Esophagus muscularis mucosa (tissue), 4 donors: ENCODE measurements at places on chromosomes 12 and 14. TPM values are rescaled to one million over a fixed set of nuclear protein-coding genes. Genes with fewer than 3 reads are reported as not detected.
A peak's percentile ranks its signal among the peaks of the same experiment; 100 is the strongest.

ZCRB1 gene
- total RNA-seq: 38.3 TPM

ANKRD13A gene
- 94.3 TPM for total RNA-seq

DNA sequence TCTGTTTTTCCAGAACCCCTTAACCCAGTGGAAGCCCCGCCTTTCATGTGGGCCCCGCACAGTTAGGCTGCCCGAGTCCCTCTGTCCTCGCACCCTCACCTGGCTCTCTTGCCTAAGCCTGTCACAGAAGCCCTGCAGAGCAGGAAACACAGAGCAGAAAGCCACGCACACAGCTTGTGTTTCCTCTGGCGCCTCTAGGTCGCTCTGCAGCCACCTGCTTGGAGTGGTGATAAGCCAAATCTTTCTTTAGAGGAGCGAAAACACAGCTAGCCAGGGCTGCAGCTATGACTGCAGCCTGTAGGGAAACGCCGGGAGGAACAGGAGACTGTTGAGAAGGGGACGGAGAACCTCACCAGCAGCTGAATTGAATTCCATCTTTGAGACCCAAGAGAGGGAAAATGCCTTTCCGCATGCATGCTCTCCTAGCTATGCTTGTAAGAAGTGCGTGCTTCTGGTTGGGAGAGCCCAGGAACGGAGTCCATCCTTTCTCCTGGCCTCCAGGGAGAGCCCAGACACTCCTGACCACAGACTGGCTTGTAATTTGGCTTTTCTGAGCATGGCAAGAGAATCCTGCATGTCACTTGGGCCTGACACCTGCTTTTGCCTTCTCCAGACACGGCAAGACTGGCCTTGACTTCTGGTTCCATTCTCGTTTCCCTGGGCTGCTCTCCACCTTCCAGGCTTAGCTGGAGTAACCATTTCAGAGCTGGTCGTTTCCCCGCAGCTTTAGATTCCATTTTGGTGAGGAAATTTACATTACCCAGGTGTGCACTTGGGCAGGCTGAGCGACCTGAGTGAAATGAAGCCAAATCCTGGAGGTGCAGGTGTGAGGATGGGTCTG is 301.6 kb downstream of the CACNA1C start:
- peaks cover 89% of the 10 kb centered on the region for H3K4me1 ChIP-seq
- H3K27ac ChIP-seq: no peak overlapping the region
- no peak for DNase-seq
- no peak overlapping the region for H3K4me3 ChIP-seq

CCDC197 gene
- total RNA-seq: not detected

CRACR2A gene
- 2.8 TPM for total RNA-seq

FLVCR2 gene
- 2.5 TPM for total RNA-seq

GUCY2C gene
- total RNA-seq: not detected

DNA sequence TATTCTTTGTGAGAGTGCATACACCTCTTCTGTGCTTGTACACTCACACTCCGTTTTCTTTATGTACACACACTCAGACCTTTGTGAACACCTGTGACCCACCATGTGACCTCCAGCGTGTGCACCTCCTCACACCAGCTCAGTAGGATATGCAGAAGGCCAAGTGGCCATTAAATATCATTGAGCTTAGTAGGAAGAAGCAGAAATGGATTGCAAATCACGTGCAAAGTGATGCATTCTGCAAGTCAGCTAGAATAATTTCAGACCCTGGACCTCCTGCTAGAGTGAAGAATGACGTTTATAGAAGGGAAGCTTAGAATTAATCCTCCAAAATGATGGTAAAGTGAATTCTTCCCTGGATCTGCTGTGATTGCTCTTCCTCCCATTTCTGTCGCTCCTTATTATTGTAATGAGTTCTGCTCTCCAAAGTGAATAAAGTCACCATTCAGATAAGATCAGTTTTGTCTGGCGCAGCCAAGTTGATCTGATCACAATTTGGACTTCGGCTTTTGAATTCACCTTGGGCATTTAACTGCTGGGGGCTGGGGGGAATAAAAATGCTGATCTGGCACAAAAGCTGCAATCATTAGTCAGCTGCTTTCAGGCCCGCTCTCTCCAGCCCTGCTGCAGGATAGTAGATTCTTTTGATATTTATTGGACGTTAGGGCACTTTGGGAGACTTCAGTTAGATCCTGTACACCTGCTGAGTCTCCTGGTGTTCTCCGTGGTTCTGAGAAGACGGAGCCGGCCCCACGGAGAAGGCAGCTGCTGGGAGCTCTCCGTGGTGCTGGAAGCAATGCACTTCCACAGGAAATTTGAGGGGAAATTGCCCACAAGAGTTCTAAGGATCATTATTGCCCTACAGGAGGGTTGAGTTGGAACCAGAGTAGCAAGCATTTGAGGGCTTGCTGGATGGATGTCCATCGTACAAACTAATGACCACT is 12.4 kb upstream of the NRXN3 start:
- H3K4me3 ChIP-seq: no peak overlapping the region
- H3K27me3 ChIP-seq: peaks cover 19% of the 10 kb centered on the region
- H3K36me3 ChIP-seq: no peaks in the 10 kb centered on the region
- DNase-seq: no peak
- H3K27ac ChIP-seq: no peak overlapping the region
- H3K4me1 ChIP-seq: no peaks in the 10 kb centered on the region

DNA sequence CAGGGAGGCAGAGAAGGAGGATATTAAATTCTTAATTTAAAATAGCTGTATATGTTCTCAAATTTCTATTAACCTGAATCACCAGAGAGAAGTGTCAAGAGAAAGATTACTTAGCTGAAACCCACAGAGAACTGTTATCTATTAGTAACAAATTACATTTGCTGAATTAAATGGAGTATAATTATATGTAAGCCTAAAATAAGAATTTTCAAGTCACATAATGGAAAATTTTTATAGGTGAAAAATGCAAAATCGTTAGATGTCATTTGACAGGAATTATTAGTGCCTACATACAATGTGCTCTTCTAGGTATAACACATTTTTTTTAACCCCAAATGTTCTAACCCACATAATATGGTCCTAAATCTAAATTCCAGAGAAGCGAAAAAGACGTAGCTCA is 4.1 kb upstream of the ATP2B1 start:
- H3K27me3 ChIP-seq: no peaks in the 10 kb centered on the region
- no peak overlapping the region for H3K27ac ChIP-seq
- peaks cover 12% of the 10 kb centered on the region for H3K4me1 ChIP-seq
- no peaks in the 10 kb centered on the region for H3K36me3 ChIP-seq
- no peak for DNase-seq

DNA sequence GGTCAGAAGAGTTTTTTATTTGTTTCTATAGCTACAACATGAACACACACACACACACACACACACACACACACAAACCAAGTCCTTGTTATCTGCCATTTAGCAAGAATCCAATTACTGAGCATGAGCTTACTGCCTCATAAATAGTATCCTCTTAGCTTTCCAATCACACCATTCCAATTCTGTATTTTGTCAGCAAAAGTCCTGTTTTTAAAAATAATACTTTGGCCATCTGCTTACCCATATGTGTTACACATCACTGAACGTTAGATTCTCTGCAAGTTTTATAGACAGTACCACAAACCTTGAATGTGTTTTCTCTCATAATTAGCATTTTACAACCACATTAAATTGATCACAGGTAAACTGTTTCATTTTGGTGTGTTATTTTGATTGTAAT is 1905.4 kb upstream of the FLRT2 start:
- no peaks in the 10 kb centered on the region for H3K4me1 ChIP-seq

DNA sequence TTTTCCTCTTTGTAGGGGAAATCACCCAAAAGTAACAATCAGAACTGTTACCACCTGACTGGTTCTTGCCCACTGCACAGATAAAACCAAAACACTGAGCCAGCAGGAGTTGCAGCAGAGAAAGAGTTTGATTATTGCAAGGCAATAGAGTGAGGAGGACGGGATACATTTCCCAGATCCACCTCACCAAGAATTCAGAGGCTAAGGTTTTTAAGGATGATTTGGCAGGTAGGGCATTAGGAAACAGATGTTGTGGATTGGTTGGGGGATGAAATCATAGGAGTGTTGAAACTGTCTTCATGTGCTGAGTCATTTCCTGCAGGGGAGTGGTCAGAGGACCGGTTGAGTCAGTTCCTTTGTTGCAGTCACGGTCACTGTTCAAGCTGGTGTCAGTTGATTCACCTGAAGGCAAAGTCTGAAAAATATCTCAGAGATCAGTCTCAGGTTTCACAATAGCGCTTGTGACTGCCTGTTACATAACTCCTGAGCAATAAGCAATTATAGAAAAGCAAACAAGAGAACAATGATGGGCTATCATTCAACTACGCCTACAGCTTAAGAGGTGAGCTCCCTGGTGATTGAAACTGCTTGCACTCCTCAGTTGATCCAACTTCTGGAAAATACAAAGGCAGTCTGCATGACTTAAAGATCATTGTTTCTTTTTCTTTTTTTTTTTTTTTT is 20.3 kb upstream of the AMN1 start:
- no peaks in the 10 kb centered on the region for H3K36me3 ChIP-seq
- H3K4me1 ChIP-seq: peaks cover 6% of the 10 kb centered on the region
- H3K4me3 ChIP-seq: no peak overlapping the region
- no peak for DNase-seq
- no peaks in the 10 kb centered on the region for H3K27me3 ChIP-seq

DNA sequence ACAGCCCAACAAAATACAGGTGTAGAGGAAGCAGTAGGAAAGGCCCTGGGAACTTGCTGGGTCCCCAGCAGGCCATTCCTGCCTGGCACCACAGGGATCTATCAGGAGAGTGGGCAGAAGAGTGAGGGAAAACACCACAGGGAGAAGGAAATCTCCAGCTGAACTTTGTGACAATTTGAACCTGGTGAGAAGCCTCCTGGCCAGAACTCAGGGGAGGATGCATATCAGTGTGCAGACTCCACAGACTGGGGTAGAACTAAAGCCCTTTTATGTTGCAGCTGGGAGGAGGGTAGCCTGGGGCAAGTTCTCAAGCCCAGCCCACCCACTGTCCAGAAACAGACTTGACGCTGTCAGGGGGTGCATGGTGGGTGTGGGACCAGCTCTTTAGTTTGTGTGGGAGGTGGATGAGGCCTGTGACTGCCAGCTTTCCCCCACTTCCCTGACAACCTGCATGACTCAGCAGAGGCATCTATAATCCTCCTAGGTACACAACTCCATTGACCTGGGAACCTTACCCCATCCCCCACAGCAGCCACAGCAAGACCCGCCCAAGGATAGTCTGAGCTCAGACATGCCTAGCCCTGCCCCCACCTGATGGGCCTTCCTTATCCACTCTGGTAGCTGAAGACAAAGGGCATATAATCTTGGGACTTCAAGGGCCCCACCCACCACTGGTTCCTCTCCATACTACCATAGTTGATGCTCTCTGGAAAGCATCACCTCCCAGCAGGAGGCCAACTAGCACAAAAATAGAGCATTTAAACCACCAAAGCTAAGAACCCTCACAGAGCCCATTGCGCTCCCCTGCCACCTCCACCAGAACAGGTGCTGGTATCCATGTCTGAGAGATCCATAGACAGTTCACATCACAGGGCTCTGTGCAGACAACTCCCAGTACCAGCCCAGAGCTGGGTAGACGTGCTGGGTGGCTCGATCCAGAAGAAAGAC is 28.9 kb downstream of the PNN start:
- H3K36me3 ChIP-seq: no peaks in the 10 kb centered on the region
- no peaks in the 10 kb centered on the region for H3K27me3 ChIP-seq
- no peaks in the 10 kb centered on the region for H3K4me1 ChIP-seq
- H3K4me3 ChIP-seq: no peak overlapping the region
- no peak for DNase-seq

- H3K27me3 ChIP-seq: no peaks in the 10 kb centered on the region
- DNase-seq: no peak
- no peaks in the 10 kb centered on the region for H3K4me1 ChIP-seq
- no peak overlapping the region for H3K4me3 ChIP-seq
- no peaks in the 10 kb centered on the region for H3K36me3 ChIP-seq
Observed at GRCh38 chr14:86027144-86027543, 497.2 kb downstream of the FLRT2 start.

DNA sequence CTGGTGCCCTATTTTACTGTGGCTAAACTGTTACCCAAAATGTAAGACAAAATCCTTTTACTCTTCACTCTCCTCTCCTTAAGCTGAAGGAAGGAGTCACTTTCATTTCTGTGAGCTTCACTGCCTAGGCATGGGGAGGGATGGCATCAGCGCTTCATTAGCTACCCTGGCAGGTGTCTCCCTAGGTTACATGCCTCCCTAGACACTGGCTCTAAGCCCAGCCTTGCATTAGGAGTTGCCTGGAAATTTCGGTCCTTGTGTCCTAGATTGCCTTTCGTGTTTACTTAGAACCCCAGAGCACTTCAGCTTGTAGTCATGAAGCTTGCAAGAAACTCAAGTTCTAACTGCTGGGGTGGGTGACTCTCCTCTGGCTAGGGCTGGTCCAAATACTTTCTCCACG is 520.5 kb upstream of the STXBP6 start:
- no peak overlapping the region for H3K27ac ChIP-seq
- no peaks in the 10 kb centered on the region for H3K36me3 ChIP-seq
- H3K4me1 ChIP-seq: no peaks in the 10 kb centered on the region
- H3K4me3 ChIP-seq: no peak overlapping the region
- no peak for DNase-seq
- no peaks in the 10 kb centered on the region for H3K27me3 ChIP-seq

KRT83 gene
- total RNA-seq: not detected

DNA sequence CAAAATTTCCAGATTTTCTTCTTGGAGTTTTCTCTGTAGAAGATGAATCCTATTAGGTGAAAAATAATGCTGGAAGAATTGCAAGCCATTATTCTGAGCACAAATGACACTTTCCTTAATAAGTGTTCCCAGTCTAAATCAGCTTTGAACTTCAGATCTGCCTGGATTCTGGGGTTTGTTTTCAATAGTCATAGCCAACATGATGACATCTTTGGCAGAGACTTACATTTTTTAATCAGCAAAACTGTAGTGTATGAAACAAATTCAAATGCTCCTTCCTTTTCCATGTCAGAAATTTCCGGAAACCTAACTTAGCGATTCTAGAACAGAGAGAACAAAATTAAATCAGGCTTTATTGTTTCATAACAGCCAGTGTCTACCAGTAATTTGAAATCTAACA is 88.5 kb downstream of the TSPAN8 start:
- H3K36me3 ChIP-seq: no peaks in the 10 kb centered on the region
- no peak overlapping the region for H3K4me3 ChIP-seq
- H3K27ac ChIP-seq: no peak overlapping the region
- no peaks in the 10 kb centered on the region for H3K27me3 ChIP-seq
- no peaks in the 10 kb centered on the region for H3K4me1 ChIP-seq

GRCh38 chr12:57887631-57888408 is 41.3 kb upstream of the CTDSP2 start:
- no peaks in the 10 kb centered on the region for H3K36me3 ChIP-seq
- H3K4me1 ChIP-seq: peaks cover 64% of the 10 kb centered on the region
- no peak for DNase-seq
- H3K4me3 ChIP-seq: peak overlapping the region; percentile 42
- no peaks in the 10 kb centered on the region for H3K27me3 ChIP-seq

PPP1R1A gene
- 7.7 TPM for total RNA-seq

GRCh38 chr14:99441157-99441870 is 39.3 kb downstream of the SETD3 start:
- H3K27ac ChIP-seq: no peak overlapping the region
- no peak overlapping the region for H3K4me3 ChIP-seq
- H3K4me1 ChIP-seq: no peaks in the 10 kb centered on the region
- DNase-seq: no peak

GRCh38 chr14:88326352-88327103 is 3.5 kb upstream of the KCNK10 start:
- no peak overlapping the region for H3K27ac ChIP-seq
- no peaks in the 10 kb centered on the region for H3K36me3 ChIP-seq
- H3K27me3 ChIP-seq: peaks cover 33% of the 10 kb centered on the region
- peak; percentile 42 for DNase-seq
